ENCODE measurements at places on chromosomes 7 and 10.

DNA sequence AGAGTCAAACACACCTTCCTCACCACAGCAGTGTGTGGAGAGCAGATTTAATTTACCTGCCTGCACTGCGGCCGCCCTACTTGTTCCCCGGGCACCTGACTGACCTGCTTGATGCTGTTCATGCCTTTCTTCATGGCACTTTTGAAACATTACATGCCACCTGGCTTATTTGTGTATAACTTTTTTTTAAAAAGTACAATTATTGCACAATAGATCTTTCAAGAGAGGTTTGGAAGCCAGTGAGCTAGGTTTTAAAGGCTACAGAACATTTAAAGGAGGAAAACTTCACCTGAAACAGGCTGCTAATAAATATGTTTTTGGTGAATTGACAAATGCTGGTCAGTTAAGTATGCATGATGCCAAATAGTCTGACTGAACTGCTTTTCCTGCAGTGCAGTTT is 33.1 kb downstream of the SLC18A2 start:
- no peak for DNase-seq

- DNase-seq = no peak
Measured at GRCh38 chr10:21702633-21703111, 168.6 kb downstream of the MLLT10 start.

- no peak for DNase-seq
Measured at GRCh38 chr7:1645476-1645875, 24.6 kb upstream of the ELFN1 start.

DNA sequence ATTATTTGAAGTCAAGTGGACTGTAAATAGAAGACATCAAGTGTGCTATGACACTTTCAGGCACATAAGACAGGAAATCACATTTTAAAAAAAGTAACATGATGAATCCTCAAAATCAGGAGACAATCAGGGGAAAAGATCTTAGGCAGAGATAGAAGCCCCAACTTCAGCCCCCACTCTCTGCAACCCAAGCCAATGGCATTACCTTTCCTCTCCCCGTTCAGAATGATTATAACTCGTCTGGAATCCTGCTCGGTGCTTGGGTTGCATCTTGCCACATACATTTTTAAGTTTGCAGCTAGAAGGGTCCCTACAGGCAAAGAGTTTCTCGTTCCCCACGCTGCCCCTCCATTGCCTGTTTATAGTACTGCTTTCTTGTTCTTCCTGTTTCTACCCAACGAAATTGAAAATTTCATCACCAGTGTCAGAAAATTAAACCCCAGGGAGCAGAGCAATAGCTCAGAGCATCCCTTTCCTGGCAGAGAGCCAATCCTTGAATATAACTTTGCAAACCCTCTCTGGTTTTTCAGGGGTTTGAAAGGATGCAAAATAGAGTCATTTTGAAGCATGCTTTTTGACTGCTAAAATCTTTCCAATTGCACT is 260.5 kb upstream of the AOAH start:
- no peak for DNase-seq

GRCh38 chr10:98664329-98665042 is 217.8 kb upstream of the HPS1 start:
- no peak for DNase-seq

- DNase-seq = no peak
Measured at GRCh38 chr10:836782-837181, 94.7 kb downstream of the LARP4B start.

DNA sequence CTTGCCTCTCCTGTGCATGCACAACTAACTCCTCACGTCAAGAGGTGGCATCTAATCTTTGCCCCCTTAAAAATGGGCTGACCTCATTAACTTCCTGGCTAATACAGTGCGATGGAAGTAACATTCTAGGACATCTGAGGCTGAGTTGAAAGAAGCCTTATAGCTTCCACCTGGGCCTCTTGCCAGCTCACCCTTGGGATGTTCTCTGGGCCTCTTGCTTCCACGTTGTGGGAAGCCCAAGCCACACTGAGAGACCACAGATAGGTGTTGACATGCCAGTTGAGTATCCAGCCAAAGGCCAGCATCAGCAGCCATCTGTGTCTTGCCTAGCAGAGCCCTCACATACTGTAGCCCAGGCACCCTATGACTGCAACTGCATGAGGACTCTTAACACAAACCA is 60.8 kb upstream of the GDF10 start:
- DNase-seq = no peak

DNA sequence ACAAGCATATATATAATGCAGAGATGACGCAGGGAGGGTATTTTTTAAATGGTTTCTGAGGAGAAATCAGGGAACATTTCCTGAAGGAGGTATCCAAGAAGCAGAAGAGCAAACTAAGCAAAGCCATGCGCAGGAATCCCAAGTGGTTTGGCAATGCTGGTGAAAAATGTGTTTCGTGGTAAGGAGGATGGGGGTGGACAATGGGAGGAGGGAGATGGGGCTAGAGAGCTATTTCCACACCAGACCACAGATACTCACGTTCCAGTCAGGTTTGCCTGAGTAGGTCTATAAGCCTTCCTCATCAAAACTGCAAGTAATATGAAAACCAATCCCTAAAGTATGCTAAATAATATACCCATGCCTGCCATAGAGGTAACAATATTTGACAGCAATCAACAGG is 223.7 kb upstream of the MKLN1 start:
- DNase-seq = peak; percentile 64

GRCh38 chr7:29143751-29144150 is 2.6 kb downstream of the CPVL start:
- no peak for DNase-seq

DNA sequence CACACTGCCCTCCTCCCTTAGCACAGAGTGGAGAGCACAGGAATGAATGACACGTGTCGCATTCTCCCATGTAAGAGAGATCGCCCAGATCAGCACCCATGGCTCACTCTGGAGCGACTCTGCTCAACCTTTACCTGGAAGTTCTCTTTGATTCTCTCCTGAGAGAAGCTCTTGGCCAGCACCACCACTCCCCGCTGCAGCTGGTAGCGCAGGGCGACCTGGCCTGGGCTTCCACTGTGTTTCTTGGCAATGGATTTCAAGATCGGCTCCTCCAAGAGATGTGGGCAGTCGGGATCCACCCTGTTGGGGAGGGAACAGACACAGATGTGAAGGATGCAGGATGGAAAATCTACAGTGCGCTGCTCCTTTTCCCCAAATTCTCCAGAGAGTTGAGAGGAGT is 27.4 kb downstream of the AKR1C8 start:
- DNase-seq = no peak

All from AG04450 (cell line).